Upper lobe of right lung (tissue), 1 donor: ENCODE measurements at places on chromosomes 5 and 9. TPM values are rescaled to one million over a fixed set of nuclear protein-coding genes. Genes with fewer than 3 reads are reported as not detected.

DNA sequence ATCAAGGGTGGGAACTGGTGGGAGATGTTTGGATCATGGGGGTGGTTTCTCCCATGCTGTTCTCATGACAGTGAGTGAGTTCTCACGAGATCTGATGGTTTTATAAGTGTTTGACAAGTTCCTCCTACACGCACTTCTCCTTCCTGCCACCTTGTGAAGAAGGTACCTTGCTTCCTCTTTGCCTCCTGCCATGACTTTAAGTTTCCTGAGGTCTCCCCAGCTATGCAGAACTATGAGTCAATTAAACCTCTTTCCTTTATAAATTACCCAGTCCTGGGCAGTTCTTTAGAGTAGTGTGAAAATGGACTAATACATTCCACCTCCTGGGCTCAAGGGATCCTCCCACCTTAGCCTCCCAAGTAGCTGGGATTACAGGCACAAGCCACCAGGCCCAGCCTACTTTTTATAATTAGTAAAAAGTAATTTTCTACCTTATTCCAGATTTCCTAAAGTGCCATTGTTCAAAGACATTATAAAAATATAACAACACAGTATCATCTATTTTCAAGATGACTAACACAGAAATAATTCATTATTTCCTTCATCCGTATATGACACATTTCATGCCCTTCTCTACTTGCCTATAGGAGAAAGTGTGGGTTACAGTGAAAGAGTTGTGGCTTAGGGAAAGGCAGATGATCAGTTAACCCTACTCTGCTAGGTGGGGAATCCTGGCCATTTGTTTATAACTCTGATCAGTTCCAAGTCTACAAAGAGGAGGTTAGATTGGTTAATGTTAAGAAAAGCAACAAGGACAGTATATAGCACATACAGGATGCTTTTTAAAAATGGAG, 99.9 kb downstream of the TTC39B start:
- DNase-seq, result no peak

The ZBED3 gene
- 14.8 TPM for total RNA-seq

DNA sequence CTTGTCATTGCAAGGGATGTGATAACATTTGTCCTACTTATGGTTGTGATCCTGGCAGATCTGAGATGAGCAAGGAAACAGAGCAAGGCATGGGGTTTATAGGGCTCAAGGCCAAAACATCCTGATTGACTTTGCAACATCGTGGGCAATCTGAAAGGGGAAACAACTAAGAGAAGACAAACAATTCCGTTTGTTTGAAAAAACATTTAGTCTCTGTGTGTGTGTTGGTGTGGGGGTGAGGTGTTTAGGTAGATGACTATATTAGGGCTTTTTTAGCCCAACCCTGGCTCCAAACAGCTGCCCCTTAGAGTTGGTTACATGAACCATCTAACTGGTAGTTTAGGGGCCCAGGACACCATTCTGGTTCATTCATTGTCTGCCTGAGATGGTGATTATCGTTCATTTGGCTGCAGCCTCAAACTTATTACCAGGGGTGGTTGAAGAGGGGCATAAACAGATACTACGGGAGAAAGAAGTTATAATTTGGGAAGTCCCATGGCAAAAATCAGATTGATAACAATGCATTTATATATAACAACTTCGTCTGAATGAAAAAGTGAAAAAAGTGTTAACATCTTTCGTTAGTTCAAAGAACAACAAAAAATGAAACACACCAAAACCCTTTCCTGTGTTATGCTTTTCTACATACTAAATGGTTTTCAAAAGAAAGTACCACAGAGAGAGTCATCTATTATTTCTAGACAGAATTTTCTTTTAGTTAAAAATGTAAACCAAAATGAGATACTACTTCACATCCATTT, 5.7 kb downstream of the FYB1 start:
- no peak for DNase-seq

The RHOBTB3 gene
- 54.2 TPM for total RNA-seq

- DNase-seq, result no peak
These were observed 26.0 kb downstream of the GOLGA1 start for GRCh38 chr9:124914753-124915405.

- no peak for DNase-seq
These were observed 3.4 kb upstream of the F12 start for GRCh38 chr5:177412603-177413233.

- no peak for DNase-seq
These were observed 14.4 kb upstream of the SLC46A2 start for GRCh38 chr9:112905084-112905483.

GRCh38 chr5:2920312-2920711, 168.8 kb upstream of the IRX2 start:
- DNase-seq, result no peak

DNA sequence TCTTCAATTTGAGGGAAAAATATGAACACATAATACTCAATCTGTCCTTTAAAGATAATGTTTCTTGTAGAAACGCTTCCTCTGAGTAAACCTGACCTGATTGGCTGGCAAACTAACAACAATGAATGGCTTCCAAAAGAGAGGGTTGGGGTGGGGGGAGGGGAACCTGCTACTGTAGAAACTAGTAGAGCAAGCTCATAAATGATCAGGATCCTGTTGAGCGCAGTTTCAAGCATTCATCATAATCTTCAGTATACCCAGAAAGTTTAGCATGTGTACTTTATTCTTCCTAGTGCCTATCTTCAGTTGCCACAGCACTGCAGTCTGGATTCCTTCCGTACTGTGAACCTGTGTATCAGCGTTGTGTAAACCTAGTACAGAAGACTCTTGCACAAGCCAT, 63.0 kb upstream of the FCHO2 start:
- DNase-seq, result no peak

The N4BP3 gene
- total RNA-seq, result 5.2 TPM

GRCh38 chr9:36837431-36838405, 196.3 kb downstream of the PAX5 start:
- DNase-seq, result no peak

DNA sequence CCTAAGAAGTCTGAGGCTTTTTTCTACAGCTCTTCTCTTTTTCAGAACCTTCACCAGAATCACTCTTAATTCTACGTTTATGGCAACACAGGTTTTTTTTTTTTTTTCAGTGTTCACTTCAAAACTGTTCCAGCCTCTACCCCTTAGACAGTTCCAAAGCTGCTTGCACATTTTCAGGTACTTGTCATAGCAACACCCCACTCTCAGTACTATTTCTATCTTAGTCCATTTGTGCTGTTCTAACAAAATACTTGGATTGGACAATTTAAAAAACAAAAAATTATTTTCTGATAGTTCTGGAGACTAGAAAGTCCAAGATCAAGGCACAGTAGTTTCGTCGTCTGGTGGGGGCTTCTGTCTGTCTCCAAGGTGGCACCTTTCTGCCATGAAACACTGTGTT, 340.9 kb upstream of the RPS23 start:
- no peak for DNase-seq

DNA sequence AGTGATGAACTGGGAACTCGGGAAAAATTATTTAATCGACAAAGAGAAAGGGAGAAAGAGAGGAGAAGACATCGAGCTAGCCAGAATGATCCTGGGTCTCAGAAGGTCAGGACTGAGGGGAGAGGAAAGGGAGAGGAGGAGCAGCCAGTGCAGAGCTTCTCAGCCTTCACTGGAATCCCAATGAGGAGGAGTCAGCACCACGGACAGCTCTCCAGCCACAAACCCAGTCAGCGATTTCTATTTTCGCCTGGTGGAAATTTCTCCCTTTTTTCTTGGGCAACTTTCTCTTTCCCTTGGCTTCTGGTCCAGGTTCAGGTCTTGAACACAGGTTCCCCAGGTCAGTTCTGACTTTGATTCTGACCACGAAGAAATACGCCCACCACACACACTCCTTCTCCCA, 1.6 kb upstream of the BRINP1 start:
- DNase-seq, result peak; percentile 68

The CDO1 gene
- total RNA-seq, result 20.1 TPM

DNA sequence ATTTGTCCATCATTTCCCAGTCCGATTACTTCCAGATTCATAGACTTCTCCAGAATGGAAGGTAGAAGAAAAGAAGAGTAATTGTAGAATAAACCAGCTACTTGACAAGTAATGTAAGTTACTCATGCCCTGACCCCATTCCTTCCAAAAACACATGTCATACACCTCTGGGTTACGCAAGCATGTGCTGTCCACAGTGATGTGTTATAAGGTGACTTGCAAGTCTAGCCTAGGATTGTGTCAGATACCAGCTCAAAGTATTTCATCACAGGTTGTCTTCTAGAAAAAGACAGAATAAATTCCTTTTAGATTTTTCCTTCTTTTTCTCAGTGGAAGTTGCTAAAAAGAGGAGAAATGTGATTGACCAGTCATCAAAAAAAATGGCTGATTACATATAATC, 8.0 kb upstream of the TLR4 start:
- no peak for DNase-seq

DNA sequence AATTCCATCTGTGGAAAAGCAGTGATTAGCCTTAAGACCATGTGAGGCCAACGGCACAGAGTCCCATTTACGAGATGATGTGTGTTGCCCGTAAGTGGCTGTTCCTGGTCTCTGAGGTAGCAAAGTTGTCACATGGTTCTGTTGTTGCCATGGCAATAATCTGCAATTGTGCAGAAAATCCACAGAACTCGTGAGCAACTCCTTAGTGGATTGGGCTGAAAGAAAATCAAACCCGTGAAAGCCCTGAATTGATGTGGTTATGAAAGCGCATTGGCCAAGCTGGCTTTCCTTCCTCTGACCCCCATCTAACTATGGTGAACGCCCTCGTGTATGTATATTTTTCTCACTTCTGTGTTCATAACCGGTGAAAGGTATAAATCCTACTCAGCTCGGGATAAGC, 614.7 kb downstream of the EBF1 start:
- no peak for DNase-seq

DNA sequence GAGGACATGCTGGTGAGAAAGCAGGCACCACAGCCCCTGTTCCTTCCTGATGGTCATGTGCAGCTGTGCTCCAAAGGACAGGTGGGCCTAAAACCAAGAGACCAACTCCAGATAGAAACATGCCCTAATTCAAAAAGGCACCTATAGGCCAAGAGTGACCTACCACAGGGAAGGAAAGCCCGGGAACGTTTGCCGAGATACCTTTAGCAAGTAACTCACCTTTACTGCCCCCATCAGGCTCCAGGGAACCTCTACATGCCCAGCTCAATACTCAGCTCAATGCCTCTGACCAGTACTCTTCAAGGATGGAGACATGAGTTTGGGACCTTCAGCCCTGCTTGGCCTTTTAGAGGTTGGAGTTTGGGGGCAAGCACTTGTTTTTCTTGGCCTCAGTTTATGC, 172.8 kb upstream of the FSTL4 start:
- no peak for DNase-seq

DNA sequence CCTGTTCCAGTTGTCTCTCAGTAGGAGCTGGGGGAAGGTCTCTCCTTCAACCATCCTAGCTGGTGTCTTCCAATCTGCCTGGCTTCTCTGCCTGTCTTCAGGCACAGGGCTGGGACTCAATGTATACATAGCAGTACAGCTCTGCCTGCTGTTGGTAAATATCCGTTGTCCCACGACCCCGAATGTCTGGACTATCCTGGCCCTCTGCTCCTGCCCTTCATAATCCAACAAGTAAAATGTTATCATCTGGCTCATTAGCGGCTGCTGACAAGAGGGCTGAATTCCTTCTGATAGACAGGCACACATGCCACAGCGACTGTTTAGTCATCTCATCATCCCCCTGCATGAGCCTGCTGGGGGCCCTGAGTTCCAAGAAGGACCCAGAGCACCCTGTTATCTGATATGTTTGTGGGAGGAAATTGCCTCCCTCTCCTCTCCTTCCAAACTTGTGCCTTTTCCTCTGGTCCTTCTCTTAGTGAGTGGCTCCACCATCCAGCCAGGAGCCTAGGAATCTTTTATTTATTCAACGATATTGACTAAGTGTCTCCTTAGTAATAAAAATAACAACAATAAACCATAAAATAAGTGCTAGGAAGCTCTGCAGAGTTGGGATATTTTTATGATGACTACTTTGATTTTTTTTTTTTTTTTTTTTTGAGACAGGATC, 29.5 kb upstream of the TGFBR1 start:
- DNase-seq, result no peak

The TNFSF15 gene
- total RNA-seq, result 8.5 TPM

DNA sequence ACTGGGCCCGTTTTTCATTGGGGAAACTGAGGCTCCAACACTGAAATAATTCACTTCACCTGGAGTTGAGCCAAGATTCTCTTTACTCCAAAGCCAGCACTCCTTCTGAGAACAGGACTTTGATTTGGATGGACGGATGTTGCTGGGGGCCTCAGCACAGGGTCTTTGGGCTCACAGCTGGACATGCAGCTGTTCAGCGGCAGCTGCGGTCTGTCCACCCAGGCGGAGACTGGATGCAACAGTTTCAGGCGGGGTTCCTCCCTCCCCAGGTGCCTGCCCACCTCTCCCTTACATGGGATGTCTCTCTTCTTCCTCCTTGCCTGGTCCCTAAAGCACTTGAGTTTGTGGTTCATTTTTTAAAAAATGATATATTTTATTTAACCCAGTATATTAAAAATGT, 219.0 kb upstream of the IRX4 start:
- DNase-seq, result no peak

DNA sequence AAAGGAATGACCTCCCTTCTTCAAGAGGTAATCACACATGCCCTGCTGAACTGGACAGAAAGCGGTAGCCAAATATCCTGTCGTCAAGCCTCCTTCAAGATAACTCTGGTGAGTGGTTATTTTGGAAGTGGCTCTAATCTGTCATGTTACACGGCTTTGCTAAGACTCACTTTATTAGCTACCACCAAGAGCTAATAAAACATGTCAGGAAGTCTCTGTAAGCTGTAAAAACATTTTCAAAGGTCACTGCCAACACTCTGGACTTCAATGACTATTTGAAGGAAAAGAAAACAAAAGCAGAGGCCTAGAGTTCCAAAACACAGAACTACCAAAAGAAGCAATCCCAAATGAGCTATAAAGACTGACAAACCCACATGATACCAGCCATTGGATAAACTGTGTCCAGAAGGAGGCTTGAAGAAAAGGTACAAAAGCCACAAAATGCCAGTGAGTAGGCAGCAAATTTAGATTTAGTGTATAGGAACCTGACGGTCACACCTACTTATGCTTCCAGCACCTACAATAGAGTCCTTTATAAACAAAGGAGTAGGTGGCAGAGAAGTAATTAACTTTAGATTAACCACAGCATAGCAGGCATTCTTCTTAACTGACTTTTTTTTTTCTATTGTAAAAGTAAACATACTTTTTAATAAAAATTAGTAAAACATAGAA, 97.3 kb upstream of the EQTN start:
- DNase-seq, result no peak

The FOXI1 gene
- total RNA-seq, result not detected
